ENCODE measurements at places on chromosomes 13 and 19.
A peak's percentile ranks its signal among the peaks of the same experiment; 100 is the strongest.

- DNase-seq: no peak
These were observed 15.4 kb upstream of the TMEM255B start for GRCh38 chr13:113743366-113744195.

DNA sequence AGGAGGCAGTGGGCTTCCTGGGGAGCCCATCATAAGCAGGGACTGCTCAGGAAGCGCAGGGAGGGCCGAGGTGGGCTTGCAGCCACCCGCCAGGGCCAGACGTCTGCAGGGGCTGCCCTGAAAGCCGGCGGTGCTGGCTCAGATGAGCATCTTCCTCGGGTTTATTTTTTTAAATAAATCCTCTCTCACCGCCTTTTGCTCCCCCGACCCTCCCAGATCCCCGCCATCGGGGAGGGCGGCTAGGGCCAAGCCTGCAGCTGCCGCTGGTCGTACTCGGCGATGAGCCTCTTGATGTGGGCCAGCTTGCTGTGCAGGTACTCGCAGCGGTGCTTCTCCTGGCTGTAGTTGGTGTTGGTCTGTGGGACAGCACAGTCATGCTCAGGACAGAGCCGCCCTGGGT, 6.6 kb upstream of the ISYNA1 start:
- DNase-seq: no peak

- DNase-seq: no peak
These were observed 1.4 kb downstream of the FFAR1 start for GRCh38 chr19:35348911-35349611.

- no peak for DNase-seq
These were observed 1218.6 kb downstream of the PCDH17 start for GRCh38 chr13:58850161-58850560.

DNA sequence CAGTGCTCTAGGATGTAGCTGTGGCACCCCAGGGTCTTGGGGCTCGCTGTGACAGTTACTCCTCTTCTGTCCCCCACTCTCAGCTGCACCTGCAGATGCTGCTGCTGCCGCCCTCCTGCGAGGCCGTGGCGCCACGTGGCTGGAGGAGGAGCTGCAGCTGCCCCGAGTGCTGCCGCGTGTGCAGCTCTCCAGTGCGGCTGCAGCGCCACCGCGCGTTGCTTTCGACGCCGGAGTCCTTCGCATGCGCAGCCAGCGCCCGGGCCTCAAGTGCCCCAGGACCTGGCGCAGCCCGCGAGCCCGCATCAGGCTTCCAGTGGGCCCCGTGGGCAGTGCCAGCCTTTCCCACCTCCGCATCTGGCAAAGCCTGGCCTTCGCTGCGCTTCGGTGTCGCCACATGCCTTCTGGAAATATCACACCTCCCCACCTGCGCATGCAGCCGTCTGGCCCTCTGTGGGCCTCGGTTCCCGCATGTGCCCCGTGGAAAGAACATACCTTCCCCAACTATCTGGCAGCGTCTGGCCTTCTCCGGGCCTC, 692 bp upstream of the ZNF580 start:
- peak; percentile 47 for DNase-seq

Data from activated CD4-positive, alpha-beta T cell treated with anti-CD3 and anti-CD28 coated beads, Interleukin-2, amount 50 U/mL, for 24 hours (primary cell).